ENCODE measurements at places on chromosomes 12 and 14. TPM values are rescaled to one million over a fixed set of nuclear protein-coding genes. Genes with fewer than 3 reads are reported as not detected.

NOXRED1 gene
- 0.37 TPM for total RNA-seq

HELB gene
- total RNA-seq = 3.3 TPM

HOXC6 gene
- 3.7 TPM for total RNA-seq

RILPL1 gene
- total RNA-seq = 11.7 TPM

MMP19 gene
- total RNA-seq = 9.2 TPM

PPP4R4 gene
- 0.37 TPM for total RNA-seq

RD3L gene
- not detected for total RNA-seq

STON2 gene
- 13.6 TPM for total RNA-seq

TRIM9 gene
- total RNA-seq = 0.59 TPM

PROX2 gene
- not detected for total RNA-seq

BEST3 gene
- total RNA-seq = not detected

TCL1B gene
- not detected for total RNA-seq

AICDA gene
- total RNA-seq = not detected

SRRM4 gene
- total RNA-seq = not detected

CHGA gene
- not detected for total RNA-seq

CIROP gene
- not detected for total RNA-seq

KCNMB4 gene
- total RNA-seq = 0.37 TPM

SLC10A1 gene
- total RNA-seq = not detected

TC2N gene
- 1.2 TPM for total RNA-seq

SLC7A8 gene
- total RNA-seq = 3.3 TPM

ARMH4 gene
- 1.4 TPM for total RNA-seq

TAS2R14 gene
- total RNA-seq = 3.7 TPM

DLST gene
- 95.0 TPM for total RNA-seq

HOXC4 gene
- 2.2 TPM for total RNA-seq

FAM186B gene
- total RNA-seq = 0.20 TPM

DAD1 gene
- total RNA-seq = 318 TPM

CFAP54 gene
- 1.4 TPM for total RNA-seq

RPGRIP1 gene
- not detected for total RNA-seq

FBLN5 gene
- total RNA-seq = 34.2 TPM

RNASE12 gene
- not detected for total RNA-seq

MARCHF9 gene
- total RNA-seq = 1.8 TPM

MYF5 gene
- not detected for total RNA-seq

ZFYVE21 gene
- total RNA-seq = 42.3 TPM

PRKAB1 gene
- 10.3 TPM for total RNA-seq

FKBP3 gene
- 19.5 TPM for total RNA-seq

FRMD6 gene
- total RNA-seq = 223 TPM

SNW1 gene
- 62.8 TPM for total RNA-seq

MGP gene
- total RNA-seq = 0.73 TPM

OTOGL gene
- total RNA-seq = 0.20 TPM

C12orf76 gene
- total RNA-seq = 7.6 TPM

PLCZ1 gene
- not detected for total RNA-seq

SIX4 gene
- total RNA-seq = 10.8 TPM

RNU4-1 gene
- total RNA-seq = under 0.01 TPM

SYNDIG1L gene
- total RNA-seq = not detected

CLEC6A gene
- total RNA-seq = not detected

ADIPOR2 gene
- total RNA-seq = 38.3 TPM

LRP1 gene
- 425 TPM for total RNA-seq

ACRBP gene
- total RNA-seq = 0.78 TPM

MEG3 gene
- 166 TPM for total RNA-seq

SERPINA9 gene
- not detected for total RNA-seq

PKP2 gene
- total RNA-seq = not detected

TMEM117 gene
- 7.8 TPM for total RNA-seq

PA2G4 gene
- total RNA-seq = 255 TPM
